Chondrocyte (in vitro differentiated cells): ENCODE measurements at places on chromosomes 1 and 21. TPM values are rescaled to one million over a fixed set of nuclear protein-coding genes. Genes with fewer than 3 reads are reported as not detected.

DNA sequence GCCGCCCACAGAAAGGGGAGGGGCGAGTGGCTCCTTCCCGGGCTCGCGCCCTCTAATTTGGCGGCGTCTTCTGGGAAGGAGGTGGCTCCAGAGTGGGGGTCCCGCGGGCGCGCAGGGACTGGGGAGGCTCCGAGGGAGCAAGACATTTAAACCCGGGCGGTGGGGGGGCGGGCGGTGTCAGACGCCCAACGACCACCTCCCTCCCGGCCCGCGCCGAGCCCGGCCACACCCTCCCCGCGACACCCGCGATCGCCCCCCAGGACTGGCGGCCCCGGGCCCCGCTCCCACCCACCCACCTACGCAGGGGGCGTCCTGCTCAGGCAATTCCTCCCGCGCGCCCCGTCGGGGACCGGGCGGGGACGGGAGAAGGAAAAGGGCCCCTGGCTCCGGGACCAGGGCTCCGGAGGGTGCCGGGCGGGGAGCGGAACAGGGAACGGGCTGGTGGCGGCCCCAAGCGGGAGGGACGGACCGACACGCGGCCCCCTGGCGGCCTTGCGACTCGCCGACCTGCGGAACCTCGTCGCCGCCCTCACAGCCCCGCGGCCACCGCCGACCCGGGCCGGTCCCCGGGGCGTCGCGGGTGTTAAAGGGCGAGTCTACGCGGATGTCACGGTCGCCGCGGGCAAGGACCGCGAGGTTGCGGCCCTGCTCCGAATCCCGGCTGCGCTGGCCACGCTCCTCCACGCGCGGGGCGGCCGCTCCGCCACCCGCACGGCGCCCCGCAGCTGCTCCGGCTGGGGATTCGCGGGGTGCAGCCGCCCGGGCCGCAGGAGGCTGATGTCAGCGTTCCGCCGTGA is 94.0 kb upstream of the FMN2 start:
- no peak for DNase-seq

DNA sequence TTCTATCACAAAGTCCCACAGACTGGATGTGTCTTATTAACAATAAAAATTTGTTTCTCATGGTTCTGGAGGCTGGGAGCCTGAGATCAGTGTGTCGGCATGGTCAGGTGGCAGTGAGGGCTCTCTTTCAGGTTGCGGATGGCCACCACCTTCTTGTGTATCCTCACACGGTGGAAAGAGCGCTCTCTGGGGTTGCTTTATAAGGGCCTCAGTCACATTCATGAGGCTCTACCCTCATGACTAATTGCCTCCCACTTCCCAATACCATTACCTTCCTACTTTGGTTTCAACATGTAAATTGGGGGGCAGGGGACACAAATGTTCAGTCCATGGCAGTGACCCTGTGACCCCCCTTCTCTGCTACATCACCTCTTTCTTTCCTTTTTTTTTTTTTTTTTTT is 20.7 kb upstream of the MX1 start:
- no peak for DNase-seq

DNA sequence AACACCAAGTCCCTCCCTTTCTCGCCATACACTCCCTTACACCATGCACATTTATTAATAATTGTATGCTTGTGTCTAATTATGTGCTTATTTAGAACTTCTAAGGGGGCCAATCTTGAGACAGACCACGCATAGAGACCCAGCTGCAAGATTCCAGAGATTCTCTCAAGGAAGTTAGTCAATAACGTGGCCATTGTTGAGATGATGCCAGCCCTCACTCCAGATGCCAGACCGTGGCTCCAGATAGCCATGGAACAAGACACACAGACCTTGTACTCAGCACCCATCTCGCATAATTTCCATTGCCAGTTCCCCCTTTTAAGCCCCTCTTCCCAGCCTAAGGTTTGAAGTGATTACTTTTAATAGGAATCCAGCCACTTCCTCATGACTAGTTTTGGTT is 62.4 kb downstream of the DIRAS3 start:
- DNase-seq: no peak

DNA sequence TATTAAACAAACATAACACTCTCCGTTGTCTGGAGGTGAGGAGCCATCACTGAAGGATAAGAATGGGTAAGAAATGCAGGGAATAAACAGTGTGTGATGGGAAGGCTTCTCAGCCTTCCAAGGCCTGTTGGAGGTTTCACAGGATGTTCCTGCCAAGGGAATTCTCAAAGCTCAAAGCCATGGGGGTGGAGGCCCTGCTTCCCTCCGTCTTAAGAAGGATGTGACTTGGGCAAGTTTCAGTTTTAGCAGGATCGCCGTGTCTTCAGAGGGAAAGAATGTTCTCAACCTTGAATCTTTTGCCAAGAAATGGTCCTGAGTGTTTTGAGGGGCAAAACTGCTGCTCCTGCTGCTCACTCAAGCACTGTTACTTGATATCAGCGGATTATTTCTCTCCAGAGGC is 41.7 kb upstream of the IL20 start:
- no peak for DNase-seq

- no peak for DNase-seq
These were observed 771.6 kb upstream of the CXADR start for GRCh38 chr21:16741141-16741665.

The CYP4A11 gene
- total RNA-seq: not detected in 3 replicates

GRCh38 chr1:204391629-204392028 is 20.0 kb downstream of the PPP1R15B start:
- DNase-seq: no peak

DNA sequence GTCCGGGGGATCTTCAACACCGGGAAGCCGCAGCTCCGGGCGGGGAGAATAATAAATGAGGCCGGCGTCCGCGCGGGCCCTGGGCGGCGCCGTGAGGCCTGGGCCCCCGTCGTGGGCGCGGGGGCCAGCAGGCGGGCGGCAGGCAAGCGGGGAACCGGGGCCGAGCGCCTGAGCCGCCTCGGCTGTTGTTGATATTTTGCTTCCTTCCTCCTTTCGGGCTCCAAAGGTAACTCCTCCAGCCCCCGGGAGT is at the start of gene MEF2D:
Gene MEF2D (minus strand): TSS at position 233 of the 250 bp plus-strand sequence. CDS start 17,483 bp downstream, outside the sequence.
- no peak for DNase-seq

The CEP170 gene
- total RNA-seq: 101 to 109 TPM (median 108 TPM) in 3 replicates

- no peak for DNase-seq
These were observed 14.4 kb upstream of the SCCPDH start for GRCh38 chr1:246709835-246710234.

DNA sequence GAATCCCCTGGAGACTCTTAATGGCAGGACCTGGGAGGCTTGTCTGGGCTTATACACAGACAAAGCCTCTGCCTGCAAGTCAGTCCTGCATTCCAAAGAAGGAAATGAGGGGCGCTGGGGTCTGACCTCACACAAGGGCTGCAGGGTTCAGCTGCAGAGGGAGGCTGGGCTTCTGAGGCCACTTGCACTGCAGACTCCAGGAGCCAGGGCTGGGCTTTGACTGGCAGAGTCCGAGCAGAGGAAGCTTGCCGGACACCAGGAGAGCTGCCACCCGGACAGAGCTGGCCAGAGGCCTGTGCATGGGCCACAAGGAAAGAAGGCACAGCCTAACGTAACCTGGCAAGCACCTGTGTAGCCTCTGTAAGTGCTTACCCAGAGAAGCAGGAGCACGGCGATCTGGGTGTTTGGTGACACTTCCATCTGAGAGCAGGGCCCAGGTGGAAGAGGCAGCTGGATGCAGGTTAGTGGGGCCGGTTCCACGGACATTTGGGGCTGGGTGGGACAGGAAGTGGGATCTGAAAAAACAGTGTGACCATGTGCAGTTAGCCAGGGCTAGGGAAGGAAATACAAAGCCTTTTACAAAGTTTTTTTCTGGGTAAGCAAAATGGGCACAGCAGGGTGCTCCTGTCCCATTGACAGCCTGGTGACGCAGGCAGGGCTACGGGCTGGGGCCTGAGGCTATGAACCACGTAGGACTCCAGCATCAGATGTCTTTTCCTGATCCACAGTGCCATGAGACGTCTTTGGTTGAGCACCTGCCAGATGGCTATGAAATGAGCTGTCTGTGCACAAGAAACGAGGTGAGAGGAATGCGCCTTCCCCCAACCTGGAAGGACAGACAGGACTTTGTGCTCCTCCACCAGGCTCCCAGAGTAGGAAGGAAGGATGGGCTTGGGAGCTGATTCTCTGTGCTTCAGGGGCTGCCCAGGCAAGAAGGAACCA is 37.3 kb upstream of the LBR start:
- peak; percentile 77 for DNase-seq

The OPN3 gene
- 20.0 to 29.1 TPM (median 23.5 TPM) in 3 replicates for total RNA-seq

The OR10Z1 gene
- total RNA-seq: not detected in 3 replicates

DNA sequence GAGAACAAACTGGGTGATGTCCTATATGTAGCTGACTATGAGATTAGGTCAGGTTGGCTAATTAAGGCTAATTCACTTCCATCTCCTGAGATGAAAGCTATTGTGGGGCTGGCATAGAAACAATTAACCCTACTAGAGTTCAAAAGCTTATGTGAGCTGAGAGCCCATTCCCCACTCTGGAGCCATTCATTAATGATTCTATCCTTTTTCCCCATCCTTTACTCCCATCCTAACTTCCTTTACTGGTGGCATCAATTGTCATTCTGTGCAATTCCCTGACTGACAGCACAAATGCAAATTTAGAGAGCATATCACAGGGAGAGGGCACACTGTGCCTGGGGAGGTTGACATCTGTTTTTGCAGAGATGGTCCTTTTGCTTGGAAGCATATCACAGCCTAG is 103.9 kb downstream of the URB2 start:
- DNase-seq: no peak

DNA sequence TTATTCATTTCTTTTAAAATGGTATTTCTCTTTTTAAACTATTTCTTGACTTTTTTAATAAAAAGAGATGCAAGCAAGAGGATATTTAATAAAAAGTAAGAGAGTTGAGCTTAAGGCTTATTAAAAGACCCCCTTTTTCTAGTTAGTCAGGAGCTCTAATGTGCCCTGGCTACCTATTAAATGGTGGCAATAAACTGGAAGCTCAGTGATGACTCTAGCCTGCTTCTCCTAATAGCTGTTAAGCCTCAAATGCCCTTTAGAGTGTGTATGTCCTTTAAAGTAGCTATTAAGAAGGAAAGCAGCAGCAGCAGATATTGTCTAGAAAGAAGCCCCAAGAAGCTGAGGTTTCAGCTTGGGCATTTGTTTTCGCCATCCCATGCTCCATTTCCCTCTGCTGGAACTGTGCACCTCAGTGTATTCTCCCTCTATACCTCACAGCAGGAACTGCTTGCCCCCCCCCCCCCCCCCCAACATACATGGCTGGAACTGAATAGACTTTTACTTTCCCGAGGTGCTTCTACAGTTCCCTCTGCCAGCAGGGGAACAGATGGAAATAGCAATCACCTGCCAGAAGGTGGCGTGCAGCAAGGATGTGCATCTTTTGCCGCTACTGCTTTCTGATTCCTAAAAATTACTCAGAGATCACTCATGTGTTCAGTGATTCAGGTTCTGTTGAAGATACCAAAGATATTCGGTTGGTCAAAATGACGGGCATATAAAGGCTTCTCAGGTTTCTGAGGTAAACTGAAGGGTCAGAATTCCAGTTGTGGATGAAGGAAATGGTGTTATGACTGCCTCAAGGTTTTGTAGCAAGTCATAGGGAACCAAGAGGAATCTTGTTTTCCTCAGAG is 2.5 kb downstream of the RGS4 start:
- no peak for DNase-seq

- no peak for DNase-seq
These were observed 13.3 kb upstream of the DR1 start for GRCh38 chr1:93332368-93332767.

DNA sequence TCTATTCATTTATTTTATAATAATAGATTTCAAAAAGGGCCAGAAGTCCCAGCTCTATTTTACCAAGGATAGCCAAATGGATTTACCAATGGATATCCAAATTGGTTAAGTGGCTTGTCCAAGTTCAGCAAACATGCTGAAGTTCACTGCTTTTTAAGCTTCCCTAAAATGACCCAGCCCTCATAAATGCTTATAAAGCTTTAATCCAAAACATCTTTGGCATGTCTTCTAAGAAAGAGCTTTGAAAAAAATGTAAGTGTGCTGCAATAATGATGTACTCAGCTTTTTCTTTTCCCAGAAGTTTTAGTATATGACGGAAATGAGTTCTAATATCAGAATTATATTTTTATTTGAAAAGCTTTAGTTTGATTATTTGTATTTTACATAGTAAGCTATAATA is 451.5 kb upstream of the ADAMTS5 start:
- DNase-seq: no peak

- no peak for DNase-seq
These were observed 7.0 kb downstream of the KRTAP10-8 start for GRCh38 chr21:44618909-44619308.

- no peak for DNase-seq
These were observed 71.5 kb downstream of the SIK1 start for GRCh38 chr21:43355266-43355924.

- no peak for DNase-seq
These were observed 169.9 kb downstream of the LRRC7 start for GRCh38 chr1:69737527-69738185.

DNA sequence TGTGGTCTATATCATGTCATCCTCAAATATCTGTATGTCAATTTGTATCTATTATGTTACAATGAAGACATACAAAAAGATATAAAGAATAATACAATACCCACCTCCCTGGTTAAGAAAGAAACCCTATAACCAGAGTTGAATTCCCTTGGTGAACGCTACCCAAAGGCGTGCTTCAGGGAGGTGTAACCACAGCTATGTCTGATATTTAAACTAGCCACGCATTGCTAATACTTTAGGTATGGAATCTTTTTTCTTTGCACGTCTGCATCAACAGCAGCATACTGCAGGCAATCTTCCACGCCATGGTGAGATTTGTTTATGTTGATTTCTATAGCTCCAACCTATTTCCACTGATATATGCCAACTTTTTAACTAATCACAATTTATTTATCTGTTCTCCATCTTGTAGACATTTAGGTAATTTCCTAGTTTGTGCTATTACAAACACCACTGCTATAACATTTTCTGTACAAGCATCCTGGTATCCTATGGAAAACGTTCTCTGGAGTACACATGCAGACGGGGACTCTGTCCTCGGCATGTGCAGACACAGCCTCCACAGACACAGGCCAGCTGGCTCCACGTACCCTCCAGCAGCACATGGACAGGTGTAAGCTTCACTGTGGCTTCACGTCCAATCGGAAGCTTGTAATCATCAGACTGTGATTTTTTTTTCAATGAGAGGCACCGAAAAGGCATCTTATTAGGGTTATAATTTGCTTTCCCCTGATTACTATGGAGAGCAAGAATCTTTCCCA is 58.5 kb downstream of the HSF2BP start:
- DNase-seq: no peak

DNA sequence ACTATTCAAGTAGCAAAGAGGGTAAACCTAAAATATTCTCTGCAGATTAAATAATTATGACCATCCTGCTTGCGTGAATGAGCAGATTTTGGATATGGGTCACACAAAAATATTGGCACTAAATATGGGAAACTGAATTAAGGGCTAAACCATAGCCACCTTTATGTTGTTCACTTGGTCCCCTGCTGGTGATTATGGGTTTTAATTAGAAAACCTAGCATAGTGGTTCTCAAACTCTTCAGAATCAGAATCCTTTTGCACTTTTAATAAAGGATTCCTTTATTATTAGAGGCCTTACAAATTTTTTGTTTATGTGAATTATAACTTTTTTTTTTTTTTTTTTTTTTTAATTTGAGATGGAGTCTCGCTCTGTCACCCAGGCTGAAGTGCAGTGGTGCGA is 38.5 kb upstream of the ZNHIT6 start:
- DNase-seq: no peak

GRCh38 chr21:31583498-31583897 is 76.0 kb upstream of the SOD1 start:
- no peak for DNase-seq

- DNase-seq: no peak
These were observed 9.7 kb upstream of the HYI start for GRCh38 chr1:43463479-43463878.
